SJCRH30 (cell line): ENCODE measurements at places on chromosomes 1 and 21. TPM values are rescaled to one million over a fixed set of nuclear protein-coding genes. Genes with fewer than 3 reads are reported as not detected.

Gene DAB1
- total RNA-seq: 0.05 TPM in 1 of 2 replicates, not detected in the other

Gene CYP2J2
- total RNA-seq: 1.9 and 2.6 TPM in 2 replicates

Gene ZYG11A
- total RNA-seq: 0.03 and 0.22 TPM in 2 replicates

- DNase-seq: peak; percentile 68
- no peaks in the 10 kb centered on the region for H3K36me3 ChIP-seq
- no peaks in the 10 kb centered on the region for H3K4me1 ChIP-seq
- H3K27ac ChIP-seq: no peak overlapping the region
Measured at GRCh38 chr1:6438047-6438525, 13.5 kb downstream of the ESPN start.
